ENCODE measurements at places on chromosomes 6 and 20.

DNA sequence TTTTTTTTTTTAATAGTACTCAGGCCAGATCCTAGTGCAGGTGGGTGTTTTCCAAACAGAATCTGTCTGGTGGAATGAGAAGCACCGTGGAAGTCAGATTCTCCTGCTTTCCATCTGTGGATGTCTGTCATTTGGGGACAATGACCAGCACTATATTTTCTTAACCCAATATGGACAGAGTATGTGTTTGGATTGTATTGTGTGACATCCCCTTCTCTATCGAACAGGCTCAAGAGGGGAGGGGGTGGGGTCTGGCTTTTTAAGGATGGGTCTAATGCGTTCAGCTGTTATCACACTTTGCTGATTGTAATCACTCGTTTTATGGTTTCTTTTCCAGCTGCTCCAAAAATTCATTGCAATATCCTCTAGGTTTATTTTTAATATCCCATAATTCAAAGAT, 197.5 kb upstream of the CEP162 start:
- DNase-seq, result peak; percentile 14

DNA sequence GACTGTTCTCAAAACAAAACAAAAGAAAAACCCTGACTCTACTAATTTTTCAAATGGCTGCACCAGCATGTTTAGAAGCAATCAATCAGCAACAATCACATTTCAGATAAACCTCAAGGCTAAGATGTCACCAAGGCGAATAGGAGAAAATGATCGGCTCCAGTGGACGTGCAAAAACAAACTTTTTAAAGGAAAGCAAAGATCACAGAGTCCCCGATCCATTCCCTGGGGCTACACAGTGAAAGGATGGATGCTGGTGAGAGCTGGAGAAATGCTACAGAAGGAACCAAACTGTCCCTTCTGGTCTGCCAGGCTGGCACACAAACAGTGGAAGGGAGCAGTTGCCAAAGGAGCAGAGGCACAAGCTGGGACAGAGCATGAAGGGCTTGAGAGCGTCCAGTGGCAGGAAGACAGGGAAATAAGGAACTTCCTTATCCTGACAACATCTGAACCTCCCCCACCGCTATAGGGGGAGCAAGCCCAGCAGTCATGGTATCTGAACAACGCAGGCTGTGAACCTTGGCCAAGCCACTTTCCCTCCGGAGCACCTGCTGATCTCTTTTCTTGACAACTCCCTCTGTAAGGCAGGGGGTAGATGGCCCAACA, 73.7 kb upstream of the HIVEP1 start:
- DNase-seq, result peak; percentile 71

- no peak for DNase-seq
Observed at GRCh38 chr6:156727715-156728385, 49.3 kb upstream of the ARID1B start.

GRCh38 chr6:131897621-131898020, 53.6 kb downstream of the CCN2 start:
- DNase-seq, result no peak

DNA sequence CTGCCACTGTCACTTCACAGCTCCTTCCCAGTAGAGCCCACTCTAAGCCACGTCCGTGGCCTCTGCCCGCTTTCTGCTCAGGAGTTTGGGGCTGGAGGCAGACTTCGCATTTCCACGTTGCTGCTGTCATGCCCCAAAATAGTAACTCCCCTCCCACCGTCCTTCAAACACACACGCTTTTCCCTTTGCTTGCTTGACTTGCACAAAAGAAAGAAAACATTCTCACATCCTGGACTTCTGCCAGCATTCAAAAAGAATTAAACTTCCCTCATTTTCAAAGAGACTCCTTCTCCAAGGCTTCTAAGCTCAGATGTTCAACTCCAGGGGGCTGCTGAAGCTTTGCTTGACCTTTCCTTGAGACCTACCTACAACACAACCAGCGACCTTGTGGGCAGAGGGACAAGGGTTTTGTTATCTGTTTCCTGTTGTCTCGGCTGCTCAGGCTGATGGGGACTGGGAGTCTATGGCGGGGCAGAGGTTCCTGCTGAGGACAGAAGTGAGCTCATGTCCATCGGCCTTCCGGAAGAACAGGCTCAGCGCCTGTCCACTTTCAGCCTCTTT, 263.8 kb upstream of the FOXQ1 start:
- DNase-seq, result no peak

DNA sequence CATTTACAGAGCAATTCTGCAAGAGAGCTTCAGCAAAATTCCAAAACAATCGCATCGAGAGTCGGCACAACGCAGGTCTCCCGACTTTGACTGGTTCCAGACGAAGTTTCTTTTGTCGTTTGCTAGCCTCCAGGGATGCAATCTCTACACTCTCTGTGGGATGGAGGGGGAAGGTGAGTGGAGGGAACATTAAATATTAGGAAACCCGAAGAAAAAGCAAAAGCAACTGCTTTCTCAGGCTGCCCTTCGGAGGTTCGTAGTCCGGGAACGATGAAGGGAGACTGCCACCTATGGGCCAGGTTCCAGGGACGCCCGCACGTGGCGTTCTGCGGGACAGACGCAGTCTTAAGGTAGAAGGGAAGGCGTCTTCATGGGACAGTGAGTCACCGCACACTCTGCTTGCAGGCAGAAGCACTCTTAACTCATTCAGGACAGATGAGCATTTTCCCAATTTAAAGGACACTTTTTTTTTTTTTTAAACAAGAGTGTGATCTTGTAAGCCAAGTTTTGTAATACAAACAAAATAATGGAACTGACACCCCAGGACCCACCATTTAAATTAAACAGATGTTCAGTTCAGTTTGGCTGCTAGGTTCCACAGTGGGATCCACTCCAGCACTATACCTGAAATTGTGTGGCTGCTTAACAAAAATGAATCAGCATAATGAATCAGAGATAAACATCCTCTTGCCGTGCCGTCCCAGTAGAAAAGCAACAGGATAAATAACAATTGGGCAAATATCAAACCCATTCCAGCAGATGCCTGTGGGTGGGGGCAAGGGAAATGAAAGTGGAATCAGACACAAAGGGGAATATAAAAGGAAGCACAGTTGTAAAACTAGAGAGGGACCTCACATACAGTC, 65.8 kb upstream of the ARMC2 start:
- DNase-seq, result peak; percentile 90

DNA sequence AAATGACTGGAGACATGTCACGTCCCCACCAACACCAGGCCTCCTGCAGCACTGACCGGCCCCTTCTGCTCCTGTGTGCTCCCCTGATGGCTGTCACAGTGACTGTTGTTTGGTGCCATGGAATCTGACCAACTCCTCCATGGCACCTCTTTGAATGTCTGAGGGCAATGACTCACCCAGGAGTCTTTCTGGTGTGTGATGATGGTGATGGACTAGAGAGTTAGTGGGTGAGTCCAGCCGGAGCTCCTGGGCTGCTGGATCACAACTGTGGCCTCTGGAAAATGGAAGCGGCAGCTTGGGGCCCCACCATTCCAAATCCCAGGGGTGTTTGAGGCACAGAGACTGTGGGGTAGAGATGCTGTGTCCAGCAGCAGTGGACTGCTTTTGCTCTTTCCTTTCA, 133.3 kb downstream of the TFAP2C start:
- no peak for DNase-seq

GRCh38 chr20:45515147-45515913, at the start of gene SPINT3:
Gene SPINT3 (minus strand): TSS chr20:45515622. CDS start chr20:45515608, 14 bp downstream.
- no peak for DNase-seq

GRCh38 chr6:5752391-5752680, 254.4 kb downstream of the NRN1 start:
- DNase-seq, result peak; percentile 64

DNA sequence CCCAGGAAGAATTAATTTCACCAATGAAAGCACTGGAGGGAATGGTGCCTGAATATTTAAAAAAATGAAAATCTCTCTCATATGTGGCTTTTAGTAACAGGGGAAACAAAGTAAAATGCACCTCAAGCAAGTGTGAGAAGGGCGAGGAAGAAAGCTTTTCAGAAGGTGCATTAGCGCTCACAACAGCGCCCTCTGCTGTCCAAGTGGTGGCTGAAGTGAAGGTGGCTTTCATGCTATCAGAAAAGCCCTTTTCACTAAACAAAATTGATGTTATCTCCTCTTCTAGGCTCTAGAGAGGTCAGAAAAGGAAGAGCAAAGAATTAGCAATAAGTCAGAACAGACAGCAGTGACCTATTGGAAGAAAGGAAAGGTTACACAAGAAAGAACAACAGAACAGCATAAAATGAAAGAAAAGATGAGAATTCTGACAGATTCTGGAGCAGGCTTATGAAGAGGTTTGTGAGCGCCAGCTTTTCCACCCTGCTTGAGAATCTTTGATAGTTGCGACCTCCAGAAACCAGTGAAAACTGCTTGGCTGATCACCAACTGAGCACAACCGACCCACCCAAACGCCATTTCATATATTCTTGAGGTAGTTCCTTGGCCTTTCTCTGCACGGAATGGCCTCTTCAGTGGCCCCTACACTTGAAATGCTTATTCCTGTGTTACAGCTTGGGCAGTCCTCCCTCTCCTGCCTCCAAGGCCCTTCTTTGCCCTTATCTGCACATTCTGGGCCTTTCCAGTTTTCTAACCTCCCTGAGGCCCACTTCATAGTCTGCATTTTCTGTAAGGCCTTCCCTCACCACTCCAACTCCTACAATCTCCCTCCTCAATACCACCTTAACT, 45.3 kb downstream of the SMLR1 start:
- peak; percentile 72 for DNase-seq

- DNase-seq, result no peak
Observed at GRCh38 chr6:137927777-137928218, 60.7 kb downstream of the TNFAIP3 start.

- DNase-seq, result no peak
Observed at GRCh38 chr6:107614828-107615227, 124.9 kb downstream of the SOBP start.

DNA sequence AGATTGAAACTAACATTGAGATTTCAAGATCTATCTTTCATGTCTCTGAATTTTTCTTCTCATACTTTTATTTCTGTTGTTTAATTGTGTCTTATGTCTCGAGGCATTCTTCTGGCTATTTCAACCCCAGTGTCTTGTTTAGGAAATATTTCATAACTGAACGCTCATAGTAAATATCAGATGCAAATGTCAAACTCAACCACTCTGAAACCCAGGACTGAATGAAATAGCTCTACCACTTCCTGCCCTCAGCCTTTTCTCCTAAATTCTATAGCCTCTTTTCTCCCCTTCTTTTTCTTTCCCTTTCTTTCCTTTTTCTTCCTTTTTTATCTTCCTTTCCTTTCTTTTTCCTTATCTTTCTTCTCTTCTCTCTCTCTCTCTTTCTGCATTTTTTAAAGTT, 7.7 kb downstream of the ISM1 start:
- no peak for DNase-seq

DNA sequence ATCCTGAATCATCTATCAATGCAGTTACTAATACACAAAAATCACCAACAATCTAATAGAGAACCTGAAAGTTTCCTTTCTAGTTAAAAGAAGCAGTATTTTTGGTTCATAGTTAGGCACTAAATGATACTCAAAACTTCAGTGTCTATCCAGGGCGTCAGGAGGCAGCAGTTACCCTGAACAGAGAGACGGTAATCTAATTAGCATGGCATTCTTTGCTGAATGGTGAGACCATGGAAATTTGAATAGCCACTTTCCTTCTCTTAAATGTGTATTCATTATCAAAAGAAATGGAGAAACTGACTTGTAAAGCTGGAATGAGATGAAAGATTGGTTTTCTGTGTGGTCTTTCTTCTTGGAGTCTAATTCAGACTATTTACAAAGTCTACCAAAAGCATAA, 146.6 kb upstream of the BMP5 start:
- no peak for DNase-seq

GRCh38 chr6:129908858-129909257, 47.7 kb upstream of the TMEM244 start:
- DNase-seq, result no peak

DNA sequence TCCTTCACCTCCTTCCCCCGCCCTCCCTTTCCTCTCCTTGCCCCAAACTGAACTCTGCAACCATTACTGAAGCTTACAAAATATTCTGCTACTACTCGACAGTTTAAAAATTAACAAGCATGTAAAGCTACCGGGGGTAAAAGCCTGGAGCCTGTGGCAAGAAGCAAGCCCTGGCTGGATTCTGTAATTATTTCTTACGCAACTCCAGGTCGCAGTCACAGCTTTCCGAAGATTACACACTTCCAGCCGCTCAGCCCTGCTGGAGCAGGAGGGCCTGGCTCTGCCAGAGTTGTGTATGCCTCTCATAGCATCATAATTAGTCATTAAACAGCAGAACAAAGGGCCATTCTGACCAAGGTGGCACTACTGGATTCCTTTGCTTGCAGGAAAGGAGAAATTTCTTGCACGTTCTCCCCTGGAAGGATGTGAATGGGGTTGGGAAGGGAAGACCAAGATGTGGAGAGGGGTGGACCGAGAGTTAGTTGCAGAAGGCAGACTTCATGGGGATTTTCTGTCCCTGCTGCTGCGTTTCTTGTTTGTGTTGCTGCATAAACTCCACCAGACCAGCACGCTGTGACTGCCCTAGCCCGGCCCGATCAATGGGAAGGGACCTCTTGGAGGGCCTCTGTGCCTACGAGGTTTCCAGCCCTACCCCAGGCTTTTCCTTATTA, 23.6 kb downstream of the FOXQ1 start:
- DNase-seq, result peak; percentile 81

DNA sequence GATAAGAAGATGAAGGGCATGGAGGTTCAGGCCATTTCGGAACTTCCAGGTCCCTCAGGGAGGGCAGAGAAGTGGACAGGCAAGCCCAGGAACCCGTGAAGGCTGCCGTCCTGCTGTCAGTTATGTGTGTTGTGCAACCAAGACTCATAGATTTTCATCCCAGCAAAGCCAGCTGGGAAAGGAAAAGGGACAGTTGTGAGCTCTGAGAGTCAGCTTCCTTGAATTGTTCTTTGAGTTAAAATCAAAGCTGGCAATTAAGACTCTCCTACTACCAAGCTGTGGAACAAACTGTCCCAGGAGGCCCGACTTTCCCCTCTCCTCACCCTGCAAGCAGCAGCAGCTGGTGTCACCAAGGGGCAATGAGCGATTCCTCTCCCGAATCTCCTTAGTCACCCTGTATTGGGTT, 46.3 kb upstream of the IYD start:
- no peak for DNase-seq

- DNase-seq, result peak; percentile 23
Observed at GRCh38 chr6:13013681-13014503, 297.3 kb downstream of the PHACTR1 start.

DNA sequence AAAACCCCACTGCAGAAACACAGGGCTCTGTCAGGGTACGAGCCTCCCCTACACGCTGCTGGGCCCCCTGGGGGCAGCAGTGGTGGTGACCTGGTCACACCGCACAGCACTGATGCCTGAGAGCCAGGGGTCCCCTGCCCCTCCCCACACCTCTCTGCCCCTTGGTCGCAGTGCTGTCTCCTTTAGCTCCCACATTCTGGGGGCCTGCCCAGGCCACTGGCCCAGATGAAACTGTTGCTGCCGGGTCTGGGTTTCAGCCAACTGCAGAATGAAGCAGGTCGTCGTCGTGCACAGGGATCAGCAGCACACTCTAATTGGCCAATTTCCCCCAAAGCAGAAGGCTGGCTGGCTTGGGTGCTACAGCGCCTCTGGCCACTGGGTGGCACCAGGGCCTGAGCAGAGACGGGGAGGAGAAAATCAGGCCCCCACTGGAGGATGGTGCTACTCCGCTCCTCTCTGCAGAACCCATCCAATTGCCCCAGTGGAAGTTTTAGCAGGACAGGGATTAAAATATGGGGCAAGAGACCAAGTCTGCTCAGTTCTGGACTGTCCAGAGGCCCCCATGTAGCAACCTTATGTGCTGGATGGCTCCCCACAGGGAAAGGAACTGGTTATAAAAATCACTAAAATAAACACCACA, 26.1 kb downstream of the DIDO1 start:
- DNase-seq, result peak; percentile 90

- DNase-seq, result no peak
Observed at GRCh38 chr6:141443032-141443431, 689.7 kb upstream of the GJE1 start.

Data from ELF-1 (cell line).